Dorsolateral prefrontal cortex (tissue), 122 donors: ENCODE measurements at places on chromosomes 2 and 18.

- DNase-seq = no peak
Measured at GRCh38 chr2:23230885-23231284, 154.1 kb upstream of the KLHL29 start.

DNA sequence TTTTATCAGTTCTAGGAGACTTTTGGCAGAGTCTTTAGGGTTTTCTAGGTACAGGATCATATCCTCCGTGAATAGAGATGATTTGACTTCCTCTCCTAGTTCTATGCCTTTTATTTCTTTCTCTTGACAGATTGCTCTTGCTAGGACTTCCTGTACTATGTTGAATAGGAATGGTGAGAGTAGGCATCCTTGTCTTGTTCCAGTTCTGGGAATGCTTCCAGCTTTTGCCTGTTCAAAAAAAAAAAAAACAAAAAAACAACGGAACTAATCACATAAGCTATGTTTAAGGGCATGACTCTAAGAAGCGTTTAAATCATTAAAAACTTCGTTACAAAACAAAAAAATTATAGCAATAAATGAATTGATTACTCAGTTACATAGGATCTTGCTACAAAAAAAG, 145.7 kb downstream of the NUP35 start:
- DNase-seq = no peak

- DNase-seq = no peak
Measured at GRCh38 chr2:98899041-98899702, 36.9 kb downstream of the CRACDL start.

- DNase-seq = no peak
Measured at GRCh38 chr2:145321344-145321743, 801.4 kb upstream of the ZEB2 start.

DNA sequence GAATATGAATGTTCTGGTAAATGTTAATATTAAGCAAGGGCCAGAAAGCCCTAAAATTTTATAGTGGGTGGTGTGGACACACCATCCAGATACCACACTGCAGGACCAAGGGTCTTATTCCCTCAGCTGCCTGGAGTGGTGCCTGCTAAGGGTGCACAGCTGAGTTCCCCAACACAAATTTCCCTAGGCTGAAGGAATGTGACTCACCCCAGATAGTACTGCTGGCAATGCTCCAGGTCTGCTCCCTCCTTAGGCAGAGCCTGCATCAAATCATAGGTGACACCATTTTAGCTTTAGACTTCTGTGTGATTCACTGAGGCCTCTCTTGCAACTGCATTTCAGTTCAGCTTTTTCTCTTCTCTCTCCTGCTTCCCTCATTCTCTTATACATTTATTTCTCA, 321.1 kb downstream of the SATB2 start:
- peak; percentile 10 for DNase-seq

- no peak for DNase-seq
Measured at GRCh38 chr2:44770221-44771195, 171.0 kb upstream of the SIX3 start.

DNA sequence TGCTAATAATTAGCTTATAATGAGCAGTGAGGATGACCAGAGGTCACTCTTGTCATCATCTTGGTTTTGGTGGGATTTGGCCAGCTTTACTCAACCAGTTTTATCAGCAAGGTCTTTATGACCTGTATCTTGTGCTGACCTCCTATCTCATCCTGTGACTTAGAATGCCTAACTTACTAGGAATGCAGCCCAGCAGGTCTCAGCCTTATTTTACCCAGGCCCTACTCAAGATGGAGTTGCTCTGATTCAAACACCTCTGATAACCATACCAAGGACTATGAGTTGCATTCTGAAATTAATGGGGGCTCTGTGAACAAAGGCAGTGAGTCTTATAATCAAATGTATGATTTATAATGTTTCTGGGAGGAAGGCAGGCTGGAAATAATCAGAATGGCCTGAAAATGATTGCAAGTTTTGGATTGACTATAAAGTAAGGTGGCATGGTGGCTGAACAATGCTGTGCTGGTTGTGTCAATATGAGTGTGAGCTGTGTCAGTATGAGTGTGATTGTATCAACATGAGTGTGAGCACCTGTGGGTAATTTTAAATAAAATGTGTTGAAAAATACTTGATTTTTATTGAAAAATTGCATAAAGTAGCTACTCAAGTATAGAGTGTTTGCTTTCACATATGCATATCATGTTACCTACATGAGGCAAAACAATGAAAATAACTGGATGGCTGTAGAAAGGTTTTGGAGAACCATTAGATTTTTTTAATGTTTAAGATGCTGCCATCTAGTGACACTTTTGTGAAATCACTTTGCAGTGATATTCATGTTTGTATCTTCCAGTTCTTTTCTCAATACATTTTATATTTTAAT, 103.0 kb downstream of the KYNU start:
- DNase-seq = no peak

DNA sequence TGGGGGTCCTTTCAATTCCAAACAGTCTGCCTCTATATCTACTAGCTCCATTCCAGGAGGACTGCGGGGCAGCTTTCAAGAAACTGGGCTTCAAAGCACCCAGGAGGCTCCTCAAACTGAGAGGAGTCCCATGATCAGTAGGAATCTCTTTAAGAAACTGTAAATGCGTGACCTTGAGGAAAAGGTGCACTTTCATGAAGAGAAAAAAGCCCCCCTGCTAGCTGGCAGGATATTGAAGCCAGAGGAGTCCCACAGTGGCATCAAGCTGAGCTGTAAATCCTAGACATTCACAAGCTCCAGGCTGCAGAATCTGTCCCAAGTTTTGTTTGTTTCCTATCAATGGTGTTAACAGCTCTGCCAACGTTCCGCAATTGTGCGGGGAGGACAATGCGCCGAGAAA, 790.1 kb downstream of the SLC4A3 start:
- no peak for DNase-seq
